ENCODE measurements at places on chromosomes 1 and 21. TPM values are rescaled to one million over a fixed set of nuclear protein-coding genes. Genes with fewer than 3 reads are reported as not detected.

DNA sequence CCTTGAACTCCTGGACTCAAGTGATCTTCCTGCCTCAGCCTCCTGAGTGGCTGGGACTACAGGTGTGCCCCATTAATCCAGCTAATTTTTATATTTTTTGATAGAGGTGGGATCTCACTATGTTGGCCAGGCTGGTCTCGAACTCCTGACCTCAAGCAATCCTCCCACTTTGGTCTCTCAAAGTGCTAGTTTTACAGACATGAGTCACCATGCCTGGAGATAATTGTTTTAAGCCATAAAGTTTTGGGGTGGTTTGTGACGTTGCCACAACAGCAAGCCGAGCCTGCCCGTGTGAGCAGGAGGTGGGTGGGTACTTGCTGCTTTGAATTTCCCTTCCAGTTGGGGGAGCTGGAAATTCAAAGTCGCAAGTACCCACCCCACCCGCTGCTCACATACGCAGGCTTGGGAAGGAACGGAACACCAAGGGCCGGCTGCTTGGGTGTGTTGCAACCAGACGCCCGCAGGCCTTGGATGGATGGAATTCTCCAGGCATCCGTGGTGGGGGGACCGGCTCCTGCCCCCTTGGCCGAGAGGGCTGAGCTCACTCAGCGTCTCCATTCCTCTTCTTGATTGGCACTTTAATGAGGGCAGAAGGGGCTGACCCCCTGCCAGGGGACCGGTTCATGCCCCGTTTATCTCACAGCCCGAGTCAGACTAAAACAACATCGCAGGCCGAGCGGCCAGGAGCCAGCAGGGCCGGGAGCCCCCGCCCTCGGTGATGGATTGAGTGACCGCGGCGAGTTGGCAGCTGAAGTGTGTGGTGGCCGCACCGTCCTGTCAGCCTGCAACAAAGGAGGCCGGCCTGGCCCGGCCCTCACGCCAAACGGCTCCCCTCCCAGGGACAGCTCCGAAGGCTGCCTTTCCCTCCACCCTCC lies 78.1 kb downstream of the DHRS3 start:
- peak; percentile 87 for DNase-seq

- peak; percentile 36 for DNase-seq
These were observed 281.9 kb upstream of the C1orf105 start for GRCh38 chr1:172138634-172139033.

DNA sequence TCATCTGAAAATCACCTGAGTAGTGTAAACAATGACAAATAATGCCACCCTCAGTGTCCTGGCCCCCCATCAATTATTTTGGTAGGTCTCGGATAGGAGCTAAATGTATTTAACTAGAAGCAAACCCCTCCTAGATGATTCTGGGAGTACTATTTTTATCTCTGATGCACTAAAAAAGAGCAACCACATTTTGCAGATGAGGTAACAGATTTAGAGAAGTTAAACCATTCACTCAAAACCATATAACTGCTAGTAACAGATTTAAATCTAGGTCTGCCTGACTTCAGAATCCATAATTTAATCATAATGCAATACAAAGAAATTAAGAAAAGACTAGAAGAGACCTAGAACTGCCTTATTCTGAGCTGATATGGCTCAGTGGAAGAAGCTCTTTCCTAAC lies 17.3 kb upstream of the PTCH2 start:
- no peak for DNase-seq

DNA sequence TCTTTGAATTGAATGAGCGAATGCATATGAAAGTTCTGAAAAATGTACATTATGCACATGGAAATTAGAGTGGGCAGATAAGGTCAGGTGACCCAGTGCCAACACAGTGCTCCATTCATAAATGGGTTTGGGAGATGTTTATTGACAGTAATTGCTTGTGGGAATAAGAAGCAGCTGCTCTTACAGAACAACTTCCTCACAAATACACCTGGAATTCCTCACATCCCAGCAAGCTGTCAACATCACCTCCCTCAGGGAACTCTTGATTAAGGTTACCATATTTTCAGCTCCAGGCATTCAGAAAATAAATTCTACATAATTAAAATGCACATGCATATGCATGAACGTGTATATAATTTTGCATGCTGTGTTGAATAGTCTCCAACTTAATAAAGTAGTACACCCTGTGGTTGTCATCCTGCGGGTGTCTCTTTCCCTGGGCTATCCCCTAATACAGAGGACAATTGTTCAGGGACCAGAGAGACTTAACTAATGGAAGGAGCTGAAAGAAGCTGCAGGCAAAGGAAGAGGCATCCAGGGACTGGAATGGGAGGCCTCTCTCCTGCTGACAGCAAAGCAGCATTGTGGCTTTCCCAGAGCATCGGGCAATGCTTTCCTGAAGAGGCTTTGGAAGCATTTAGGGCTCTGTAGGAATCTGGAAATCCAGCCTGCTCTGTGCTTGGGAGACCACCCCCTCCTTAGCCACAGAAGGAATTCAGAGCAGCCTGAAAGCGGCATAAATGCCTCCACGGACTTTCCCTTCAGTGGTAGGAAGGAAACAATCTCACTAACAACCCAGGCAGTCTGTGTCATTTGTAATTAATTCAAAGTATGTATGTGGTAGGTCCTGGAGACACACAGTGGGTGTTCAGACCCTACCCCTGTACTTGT lies 55.2 kb upstream of the GNG12 start:
- no peak for DNase-seq

GRCh38 chr1:113326976-113327375 lies 63.3 kb upstream of the MAGI3 start:
- DNase-seq, result no peak

DNA sequence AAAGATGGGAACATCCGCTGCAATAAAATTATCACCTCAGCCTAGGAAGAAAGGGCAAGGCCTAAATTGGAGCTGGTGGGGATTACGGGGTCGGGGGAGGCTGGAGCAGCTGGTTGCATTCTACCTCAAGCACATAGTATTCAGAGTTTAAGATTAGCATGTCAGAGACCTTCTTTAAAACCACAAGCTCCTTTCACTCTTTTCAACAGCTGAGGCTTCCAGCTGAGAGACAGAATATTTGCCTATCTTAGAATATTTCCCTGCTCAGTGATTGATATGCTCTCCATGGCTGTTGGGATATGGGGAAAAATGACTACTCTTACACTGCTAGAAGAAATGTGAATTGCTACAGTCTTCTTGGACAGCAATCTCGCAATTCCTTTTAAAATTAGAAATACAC lies 248.6 kb downstream of the TBX15 start:
- DNase-seq, result no peak

GRCh38 chr1:181604482-181605249 lies 121.3 kb downstream of the CACNA1E start:
- DNase-seq, result no peak

DNA sequence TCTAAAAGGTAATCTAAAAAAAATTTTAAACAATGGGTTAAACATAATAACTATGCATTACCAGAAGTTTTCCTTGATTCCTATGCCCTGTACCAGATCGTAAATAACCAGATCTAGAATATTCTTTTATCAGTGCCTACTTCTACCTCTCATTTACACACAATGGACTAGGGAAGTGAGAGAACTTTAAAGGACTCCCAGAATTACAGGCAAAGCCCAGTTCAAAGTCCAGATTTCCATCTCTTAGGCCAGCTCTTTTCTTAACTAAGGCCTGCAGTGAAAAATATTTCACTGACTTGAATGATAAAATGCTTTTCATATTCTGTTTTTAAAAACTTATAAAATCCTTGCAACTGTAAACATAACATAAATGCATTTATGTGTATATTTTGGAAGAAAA lies 32.6 kb downstream of the ESRRG start:
- DNase-seq, result no peak

Gene KRTAP13-2
- total RNA-seq, result not detected

Data from uterus (tissue), 4 donors.